Stimulated activated CD8-positive, alpha-beta memory T cell treated with anti-CD3 and anti-CD28 coated beads, Interleukin-7, amount 100 ng/mL, for 48 hours (primary cell): ENCODE measurements at places on chromosomes 3 and 15.

DNA sequence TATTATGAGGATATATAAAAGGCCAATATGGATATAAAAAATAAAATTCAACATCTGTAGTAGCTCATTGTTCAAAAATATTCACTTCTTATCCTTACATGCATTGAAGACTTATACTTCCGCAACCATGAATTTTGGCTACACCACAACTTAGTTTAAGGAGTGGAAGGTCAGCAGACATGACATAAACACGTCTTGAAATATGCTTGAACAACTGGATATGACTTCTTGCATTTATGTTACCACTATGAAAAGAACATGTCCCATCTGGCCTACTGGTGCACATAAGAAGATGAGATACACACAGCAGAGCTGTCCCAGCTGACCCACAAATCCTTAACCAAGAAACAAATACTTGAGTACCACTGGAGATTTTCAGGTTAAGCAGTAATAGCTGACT lies 52.1 kb downstream of the MYO9A start:
- no peak for DNase-seq

DNA sequence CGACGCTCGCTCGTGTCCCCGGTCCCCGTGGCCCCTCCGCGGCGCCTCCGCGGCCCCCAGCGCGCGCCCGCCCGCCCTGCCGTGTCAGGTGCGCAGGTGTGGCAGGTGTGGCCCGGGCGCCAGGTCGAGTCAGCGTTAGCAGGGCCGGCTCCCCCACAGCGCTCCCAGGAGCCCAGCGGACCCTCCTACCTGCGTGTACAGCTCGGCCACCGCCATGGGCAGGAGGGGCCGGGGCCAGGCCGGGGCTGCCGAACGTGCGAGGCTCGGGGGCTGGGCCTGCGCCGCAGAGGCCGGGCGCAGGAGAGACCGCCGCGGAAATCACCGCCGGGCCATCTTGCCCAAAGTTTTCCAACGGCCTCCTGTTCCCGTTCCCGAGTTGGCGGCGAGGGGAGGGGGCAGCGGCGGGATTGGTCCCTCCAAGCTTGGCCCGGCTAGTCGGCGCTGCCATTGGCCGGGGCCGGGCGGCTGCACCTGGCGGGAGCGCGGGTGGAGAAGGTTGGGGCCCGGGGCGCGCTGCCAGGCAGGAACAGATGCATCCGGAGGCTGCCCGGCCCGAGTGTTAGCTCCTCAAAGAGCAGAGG lies at the start of gene MYO5C:
Gene MYO5C, minus strand, starts transcription at position 384 of the 581 bp plus-strand sequence. Its CDS starts 168 bp downstream, at position 216.
- no peak for DNase-seq

DNA sequence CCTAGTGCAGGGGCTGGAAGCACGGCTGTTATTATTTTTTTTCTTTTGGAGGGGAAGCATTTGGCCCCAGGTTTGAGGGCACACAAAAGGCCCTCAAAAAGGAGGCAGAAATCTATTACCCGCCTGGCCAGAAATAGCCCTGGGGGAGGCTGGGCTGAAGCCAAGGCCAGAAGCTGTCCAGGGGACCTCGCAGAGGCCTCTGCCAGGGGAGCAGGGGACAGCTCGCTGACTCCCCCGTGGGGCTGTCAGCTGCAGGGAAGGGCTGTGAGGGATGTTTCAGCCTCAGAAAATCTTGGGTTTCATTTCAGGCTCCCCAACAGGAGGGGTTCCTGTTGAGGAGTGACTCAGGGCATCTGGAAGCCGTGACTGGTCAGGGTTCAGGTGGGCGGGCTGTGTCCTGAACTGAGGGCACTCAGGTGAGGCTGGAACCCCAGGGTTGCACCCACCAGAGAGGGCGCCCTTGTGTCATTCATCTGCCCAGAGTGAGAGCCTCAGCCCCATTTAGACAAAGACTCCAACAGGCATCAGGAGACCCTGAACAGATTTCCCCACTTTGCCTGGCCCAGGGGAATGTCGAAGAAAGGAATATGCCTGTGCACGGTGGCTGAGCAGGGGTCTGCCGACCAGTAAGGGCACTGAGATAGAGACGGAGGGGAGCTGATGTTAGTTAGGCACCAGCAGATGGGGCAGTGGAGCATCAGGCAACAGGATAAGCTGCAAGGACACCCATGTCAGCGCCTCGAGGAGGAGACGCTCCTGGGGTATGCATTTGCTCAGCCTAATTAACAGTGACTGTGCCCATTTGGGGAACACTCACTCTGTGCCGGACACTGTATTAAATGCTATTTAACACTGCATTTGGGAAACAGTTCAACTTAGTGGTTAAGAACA lies 43.5 kb upstream of the SLC6A11 start:
- no peak for DNase-seq

- DNase-seq = no peak
Observed at GRCh38 chr15:84734794-84735479, 13.5 kb upstream of the ZNF592 start.

DNA sequence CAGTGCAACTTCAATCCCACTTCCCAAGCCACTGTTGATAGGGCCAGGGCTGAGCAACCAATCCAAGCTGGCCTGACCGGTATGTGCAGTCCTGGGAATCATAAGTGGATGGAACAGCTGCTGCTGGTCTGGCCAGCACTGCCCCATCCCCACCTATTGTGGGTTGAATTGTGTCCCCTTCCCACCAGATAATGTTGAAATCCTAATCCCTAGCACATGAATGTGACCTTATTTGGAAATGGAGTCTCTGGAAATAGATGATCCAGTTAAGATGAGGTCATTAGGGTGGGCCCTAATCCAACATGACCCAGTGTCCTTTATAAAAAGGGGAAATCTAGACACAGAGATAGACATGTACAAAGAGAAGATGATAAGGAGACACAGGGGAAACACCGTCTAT lies 13.7 kb upstream of the PDIA5 start:
- no peak for DNase-seq

DNA sequence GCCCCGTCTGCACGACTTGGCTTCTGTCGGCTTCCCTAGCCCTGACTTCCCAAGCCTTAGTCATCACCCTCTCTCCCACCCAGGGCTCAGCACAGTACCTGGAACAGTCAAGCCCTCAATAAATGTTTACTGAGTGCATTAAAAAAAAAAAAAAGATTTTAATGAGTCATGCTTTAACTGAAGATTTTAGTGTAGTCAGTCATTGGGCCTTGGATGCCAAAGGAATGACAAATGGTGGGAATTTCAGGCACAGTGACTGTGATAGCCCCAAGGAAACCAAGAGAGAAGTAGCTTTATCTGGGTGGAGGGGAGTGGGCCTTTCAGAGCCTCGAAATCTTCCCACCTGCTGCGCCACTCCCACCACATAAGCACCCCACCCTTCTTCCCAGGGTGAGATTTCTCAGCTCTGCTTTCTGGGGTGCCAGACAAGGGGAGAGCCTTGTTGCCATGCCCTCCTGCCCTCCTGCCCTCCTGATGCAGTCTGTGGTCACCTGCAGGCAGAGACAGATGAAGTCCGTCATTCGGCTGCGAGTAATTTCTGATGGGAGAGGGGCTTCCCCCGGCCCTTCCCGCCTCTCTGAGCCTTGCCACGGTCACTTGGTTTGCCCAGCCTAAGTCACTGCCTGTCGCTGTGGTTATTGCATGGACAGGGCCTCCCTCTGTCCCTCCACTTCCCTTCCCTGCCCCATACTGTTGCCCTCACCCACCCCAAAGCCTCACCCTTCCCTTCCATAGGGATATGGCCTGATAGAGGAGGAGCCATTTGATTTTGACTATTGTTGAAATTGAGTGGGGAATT lies 41.8 kb downstream of the SMAD3 start:
- no peak for DNase-seq

DNA sequence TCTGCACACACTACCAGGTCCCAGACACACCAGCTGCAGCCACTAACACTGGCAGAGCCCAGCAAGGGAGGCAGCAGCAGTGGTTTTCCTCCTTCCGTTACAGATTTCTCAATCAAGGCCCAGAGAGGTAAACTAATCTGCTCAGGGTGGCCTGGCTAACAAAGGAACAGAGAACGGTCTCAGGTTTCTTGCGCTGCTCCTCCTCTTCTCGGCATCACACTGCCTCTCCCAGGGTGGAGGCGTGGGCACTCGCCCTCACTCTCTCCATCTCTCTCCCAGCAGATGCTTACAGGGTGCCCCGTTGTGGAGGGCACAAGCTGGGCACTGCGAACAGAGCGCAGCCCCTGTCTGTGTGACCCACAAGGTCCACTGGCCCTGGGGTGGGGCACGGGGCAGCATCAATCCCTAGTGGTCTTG lies 228.7 kb downstream of the VPS13C start:
- no peak for DNase-seq

GRCh38 chr15:92653366-92653765 lies 2.2 kb downstream of the FAM174B start:
- no peak for DNase-seq

DNA sequence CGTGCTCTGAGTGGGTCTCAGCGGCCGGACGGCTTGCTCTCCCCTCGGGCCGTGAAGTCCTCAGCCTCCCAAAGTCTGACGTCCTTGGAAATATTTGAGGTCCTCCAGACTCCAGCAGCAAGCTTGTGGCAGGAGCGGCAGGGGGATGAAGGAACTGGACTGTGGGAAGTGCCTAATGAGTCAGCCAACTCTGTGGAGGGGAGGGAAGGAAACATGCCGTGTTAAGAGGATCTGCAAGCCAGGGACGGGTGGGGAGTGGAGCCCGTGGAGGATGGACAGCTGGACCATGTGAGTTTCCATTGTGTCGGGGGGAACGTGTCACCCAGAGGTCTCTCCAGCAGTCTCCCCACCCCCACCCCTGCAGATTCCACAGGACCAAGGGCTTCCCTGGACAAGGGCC lies 39.4 kb upstream of the IDH2 start:
- no peak for DNase-seq

GRCh38 chr3:88117683-88118082 lies 32.1 kb upstream of the C3orf38 start:
- no peak for DNase-seq

- DNase-seq = no peak
Observed at GRCh38 chr3:126121632-126122031, 37.7 kb upstream of the SLC41A3 start.

GRCh38 chr15:81433462-81433861 lies 59.4 kb upstream of the TMC3 start:
- DNase-seq = no peak

DNA sequence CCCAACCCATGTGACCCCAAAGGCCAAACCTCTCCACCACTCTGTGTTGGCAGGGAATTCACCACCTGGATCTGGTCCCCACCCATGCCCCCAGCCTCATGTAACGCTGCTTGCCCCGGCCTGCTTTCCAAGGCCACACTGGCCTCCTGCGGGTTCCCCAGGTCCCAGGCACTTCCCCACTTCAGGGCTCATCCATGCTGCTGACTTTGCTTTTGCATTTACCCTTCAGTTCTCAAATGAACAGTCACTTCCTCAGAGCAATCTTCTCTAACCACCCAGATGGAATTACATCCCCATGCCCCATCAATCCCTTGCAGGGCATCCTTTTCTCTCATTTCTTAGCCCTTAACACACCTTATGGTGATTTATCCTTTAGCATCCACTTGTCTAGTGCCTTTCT lies 9.2 kb downstream of the DAPK2 start:
- DNase-seq = no peak

- no peak for DNase-seq
Observed at GRCh38 chr3:171986757-171987518, 52.4 kb upstream of the FNDC3B start.

DNA sequence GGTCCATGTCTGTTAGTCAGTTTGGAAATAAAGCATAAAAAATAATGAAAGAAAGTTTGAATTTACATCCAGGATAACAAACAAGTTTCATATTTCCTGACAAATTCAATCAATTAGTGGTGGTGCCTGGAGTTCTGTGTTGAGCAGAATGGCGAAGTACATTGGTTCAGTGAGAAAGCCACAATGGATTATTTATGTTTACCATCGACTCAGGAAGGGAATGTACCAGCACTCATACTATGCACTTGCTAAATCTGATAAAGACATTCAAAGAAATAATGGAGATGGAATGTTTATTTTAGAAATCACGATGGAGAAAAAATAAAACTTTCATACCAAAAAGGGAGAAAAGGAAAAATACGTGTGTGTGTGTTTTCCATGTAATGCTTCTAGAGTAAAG lies 45.3 kb upstream of the MME start:
- no peak for DNase-seq

DNA sequence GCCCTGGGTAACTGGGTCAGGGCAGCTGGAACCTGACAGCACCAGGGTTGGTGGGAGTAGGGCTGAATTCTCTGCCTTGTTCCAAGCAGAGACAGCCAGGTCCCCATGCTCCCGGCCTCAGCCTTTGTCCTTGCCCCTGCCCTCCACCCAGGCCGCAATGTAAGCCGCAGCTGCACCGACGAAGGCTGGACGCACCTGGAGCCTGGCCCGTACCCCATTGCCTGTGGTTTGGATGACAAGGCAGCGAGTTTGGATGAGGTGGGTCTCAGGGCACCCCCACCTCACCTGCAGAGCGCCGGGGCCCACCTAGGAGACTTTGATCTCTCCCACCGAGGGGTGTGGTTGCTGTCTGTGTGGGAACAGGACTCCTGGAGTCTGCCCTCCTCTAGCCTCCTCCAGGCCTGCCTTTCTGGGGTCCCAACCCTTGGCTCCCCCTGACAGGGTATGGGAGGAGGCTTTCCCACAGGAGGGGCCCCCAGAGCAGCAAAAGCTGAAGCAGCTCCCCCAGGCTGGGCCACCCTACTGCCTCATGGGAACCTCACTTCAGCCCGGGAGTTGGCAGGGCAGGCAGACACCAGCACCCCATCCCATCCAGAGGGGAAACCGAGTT lies 23.4 kb downstream of the VIPR1 start:
- no peak for DNase-seq

DNA sequence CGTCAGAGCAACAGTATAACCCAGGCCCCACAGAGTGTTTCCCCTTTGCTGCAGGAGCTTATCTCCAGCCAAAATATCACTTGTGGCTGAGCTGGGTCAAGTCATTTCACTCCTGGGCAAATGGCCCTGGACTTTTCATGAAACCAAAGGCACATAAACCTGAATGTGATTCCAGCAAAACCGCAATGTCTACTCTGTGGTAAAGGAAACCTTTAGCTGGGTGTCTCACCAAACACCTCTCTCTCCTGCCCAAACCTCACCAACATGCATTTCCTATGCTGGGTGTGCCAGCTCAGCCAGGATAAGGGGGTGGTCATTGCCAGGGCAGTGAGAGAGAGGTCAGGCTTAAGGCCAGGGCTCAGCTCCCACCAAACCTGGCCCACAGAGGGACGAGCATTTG lies 67.4 kb downstream of the GTPBP8 start:
- DNase-seq = no peak

DNA sequence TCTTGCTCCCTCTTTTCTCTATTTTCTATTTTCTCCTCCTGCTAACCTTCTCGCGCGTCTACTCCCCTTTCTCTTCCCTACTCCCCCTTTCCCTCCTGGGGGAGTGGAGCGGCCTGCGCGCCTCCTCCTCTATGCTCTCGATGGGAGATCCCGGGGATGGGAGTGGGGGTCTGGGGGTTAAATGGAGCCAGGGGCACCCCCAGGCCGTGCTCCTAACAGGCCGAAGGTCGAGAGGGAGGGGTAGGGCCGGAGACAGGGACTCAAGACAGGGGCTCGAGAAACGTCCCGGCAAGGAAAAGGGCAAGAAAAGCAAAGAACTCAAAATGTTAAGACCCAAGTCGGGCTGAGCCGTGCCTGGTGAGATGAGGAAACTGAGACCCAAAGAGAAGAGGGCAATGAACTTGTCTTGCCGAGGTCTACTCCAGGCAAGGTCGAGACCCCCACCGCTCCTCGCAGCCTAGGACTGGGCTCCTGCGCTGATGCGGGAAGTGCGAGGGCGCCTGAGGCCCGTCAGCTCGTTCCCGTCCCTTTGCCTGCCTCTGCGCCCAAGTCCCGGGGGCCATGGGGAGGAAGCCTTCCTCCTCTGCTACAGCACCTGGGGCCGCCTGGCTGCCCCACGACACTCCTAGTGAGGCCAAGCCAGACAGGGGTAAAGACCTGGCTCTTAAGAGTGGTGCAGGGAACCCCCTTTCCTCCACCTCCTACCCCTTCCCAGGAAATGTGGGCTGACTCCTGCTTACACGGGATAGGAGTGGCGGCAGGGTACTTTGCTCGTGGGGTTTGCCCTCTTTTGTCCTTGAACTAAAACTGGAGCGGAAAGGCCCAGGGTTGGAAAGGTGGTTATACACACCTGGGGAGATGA lies 770 bp upstream of the MEGF11 start:
- DNase-seq = no peak
